Eye (tissue), 1 donor: ENCODE measurements at places on chromosomes 16 and 17.

- peak; percentile 77 for DNase-seq
Measured at GRCh38 chr16:53159781-53160436, 105.1 kb downstream of the CHD9 start.

DNA sequence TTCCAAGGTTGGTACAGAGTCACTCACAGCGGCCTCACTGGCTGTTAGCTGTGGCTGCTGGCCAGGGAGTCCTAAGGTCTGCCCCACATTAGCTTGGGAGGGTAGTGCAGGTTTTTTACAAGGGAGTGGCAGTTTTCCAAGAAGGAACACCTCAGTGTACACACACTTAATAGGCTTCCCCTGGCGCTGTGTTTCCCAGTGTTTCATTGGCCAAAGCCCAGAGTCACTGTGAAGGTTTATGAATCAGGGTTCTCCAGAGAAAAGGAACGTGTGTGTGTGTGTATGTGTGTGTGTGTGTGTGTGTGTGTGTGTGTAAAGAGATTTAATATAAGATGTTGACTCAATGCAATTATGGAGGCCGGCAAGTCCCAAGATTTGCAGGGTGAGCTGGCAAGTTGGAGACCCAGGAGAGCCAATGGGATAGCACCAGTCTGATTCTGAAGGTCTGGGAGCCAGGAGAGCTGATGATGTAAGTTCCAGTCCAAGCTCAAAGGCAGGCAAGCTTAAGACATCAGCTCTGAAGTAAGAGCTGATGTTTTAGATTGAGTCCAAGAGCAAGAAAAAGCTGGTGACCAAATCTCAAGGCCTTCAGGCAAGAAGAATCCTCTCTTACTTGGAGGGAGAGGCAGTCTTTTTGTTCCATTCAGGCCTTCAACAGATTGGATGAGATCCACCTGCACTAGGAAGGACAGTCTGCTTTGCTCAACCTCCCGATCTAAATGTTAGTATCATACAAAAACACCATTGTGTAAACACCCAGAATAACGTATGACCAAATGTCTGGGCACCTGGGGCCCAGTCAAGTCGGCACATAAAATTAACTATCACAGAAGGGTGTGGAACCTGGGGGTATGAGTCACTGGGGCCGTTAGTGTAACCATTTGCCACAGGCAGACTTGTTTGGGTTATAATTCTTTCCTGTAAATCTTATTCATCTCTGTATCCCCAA is 206.8 kb downstream of the PRKCA start:
- DNase-seq, result no peak

DNA sequence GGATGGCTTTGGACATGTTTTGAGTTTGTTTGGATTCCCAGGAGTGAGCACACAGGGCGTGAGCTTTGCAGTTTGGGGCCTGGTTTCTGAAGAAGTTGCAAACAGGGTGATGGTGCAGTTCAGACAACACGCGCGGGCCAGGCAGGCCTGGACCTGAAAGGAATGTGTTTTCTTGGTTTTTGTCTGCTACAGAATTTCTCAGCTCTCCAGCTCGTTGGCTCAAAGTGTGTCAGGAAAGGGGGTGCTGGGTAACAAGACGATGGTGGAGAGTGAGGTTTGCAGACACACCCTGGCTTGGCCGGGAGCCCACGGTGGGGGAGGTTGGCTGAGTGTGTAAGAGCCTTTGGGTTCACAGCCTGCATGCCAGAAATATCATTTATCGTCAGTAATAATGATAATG is 82.3 kb downstream of the CMIP start:
- DNase-seq, result peak; percentile 65

DNA sequence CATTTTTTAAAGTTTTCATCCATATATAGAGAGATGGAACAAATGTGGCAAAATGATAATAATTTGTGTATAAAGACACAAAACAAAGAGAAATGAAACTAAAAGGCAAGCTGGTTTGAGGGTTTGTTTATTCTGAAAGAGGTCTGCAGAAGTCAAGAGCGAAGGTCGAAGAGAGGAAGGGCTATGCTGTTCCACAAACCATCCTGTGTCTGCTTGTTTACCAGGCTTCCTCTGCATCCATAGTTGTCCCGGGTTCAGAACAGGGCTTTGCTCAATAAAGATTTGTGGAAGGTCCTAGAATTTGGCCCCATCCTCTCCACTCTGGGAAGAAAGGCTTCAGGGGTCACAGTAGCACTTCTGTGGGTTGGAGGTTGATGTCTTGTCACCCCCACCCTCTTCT is 2.4 kb upstream of the MARVELD3 start:
- DNase-seq, result no peak

DNA sequence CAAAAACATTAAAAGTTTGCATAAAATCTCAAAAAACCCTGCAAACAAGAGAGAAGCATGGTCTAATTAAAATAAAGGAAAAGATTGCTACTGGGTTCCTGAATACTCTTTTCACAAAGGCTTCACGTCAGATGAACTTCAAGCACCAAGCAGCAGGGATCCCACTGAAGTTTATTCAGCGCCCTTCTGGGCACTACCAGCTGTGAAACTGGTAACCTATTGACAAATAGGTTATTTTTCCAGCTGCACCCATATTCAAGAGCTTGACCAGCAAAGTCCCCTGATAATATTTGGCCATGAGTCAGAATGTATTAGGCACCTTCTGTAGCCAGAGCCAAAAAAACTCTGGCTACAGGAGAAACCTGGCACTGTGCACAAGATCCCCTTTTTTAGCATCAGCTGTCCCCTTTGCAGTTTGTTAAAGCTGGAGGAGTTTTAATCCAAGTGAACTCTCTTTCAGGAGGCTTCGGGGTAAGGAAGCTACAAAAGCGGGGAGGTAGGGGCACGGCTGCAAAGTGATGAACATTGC is 60.3 kb downstream of the GRIN2A start:
- no peak for DNase-seq

DNA sequence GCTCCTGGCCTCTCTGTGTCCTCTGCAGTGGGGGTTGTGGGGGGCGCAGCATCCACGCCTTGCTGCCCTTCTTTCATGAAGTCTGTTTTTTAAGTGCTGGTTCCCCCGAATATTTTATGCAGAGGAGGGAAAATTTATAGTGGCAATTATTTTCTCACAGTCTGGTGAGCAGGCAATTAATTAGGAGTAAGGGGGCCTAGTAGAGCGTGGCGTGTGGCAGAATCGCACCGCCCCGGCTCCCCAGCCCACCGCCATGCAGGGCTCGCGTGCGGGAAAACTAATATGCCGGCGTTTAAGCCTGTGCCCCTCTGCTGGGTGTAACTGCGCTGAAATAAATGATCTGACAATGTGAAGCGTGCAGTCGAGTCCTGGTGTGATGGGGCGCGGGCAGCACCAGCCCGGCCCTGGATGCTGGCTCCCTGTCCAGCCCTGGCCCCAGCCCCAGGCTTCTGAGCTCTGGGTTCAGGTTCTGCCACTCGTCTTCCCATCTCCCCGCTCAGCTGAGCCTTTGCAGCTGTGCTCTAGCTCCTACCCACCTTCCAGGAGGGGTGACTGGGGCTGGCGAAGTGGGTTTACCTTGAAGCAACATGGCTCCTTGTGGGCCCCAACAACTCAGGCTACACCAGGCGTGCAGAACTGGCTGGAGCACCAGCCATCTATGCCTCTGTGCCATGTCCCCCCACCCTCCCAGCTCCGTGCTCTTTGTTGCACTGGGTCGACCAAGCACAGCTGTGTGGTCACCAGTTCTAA is 13.8 kb downstream of the ENGASE start:
- peak; percentile 74 for DNase-seq

GRCh38 chr16:73000020-73000906 is 47.7 kb downstream of the ZFHX3 start:
- peak; percentile 45 for DNase-seq
